ENCODE measurements at places on chromosomes 16 and 17.

GRCh38 chr16:11181899-11182279, 74.1 kb downstream of the SOCS1 start:
- H3K27me3 ChIP-seq: no peaks in the 10 kb centered on the region
- no peak overlapping the region for H3K27ac ChIP-seq
- DNase-seq: no peak
- H3K4me1 ChIP-seq: no peaks in the 10 kb centered on the region
- no peak overlapping the region for H3K4me3 ChIP-seq

DNA sequence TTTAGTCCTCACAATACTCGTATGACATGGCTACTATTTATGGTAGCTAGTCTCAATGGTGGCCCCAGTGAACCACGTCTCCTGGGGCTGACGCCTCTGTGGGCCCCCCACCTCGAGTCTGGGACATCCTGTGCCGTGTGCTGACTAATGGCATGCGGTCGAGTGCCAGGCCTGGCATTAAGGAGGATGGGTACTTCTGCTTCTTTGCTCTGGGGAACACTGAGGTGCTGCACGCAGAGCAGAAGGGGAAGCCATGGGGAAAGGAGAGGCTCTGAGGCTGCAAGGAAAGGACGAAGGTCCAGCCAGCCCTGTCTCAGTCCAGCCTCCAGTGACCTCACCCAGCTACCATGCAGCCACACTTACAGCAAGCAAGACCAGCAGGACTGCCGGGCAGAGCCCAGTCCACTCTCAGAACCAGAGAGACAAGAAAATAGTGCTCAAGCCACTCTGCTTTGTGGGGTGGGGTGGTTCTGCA, 5.7 kb upstream of the MPRIP start:
- no peaks in the 10 kb centered on the region for H3K27me3 ChIP-seq
- peaks cover 5% of the 10 kb centered on the region for H3K4me1 ChIP-seq
- no peaks in the 10 kb centered on the region for H3K36me3 ChIP-seq
- no peak for DNase-seq
- H3K27ac ChIP-seq: no peak overlapping the region

- no peak overlapping the region for H3K27ac ChIP-seq
Measured at GRCh38 chr17:2883544-2884213, 87.4 kb downstream of the RAP1GAP2 start.

DNA sequence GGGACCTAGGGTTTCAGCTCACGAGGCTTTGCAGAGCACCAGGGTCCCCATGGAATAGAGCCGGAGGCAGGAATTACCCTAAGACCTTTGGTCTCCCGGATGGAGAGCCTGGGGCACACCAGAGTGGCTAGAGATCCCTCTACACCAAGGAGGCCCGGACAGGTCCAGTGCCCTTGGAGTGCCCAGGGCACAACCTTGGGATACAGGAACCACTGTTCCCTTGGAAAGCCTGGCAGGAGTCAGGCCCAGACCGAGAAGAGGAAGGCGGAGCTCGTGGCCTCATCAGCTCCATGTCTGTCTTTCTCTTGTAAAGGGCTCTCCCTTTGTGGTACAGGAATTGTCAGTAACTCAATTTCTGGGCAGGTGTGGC, 3.8 kb upstream of the DBNDD1 start:
- peaks cover 22% of the 10 kb centered on the region for H3K4me1 ChIP-seq
- peak overlapping the region; percentile 47 for H3K27ac ChIP-seq
- H3K36me3 ChIP-seq: no peaks in the 10 kb centered on the region
- peaks cover 3% of the 10 kb centered on the region for H3K27me3 ChIP-seq
- H3K4me3 ChIP-seq: peak overlapping the region; percentile 60

- H3K27ac ChIP-seq: no peak overlapping the region
- H3K4me1 ChIP-seq: no peaks in the 10 kb centered on the region
- H3K4me3 ChIP-seq: no peak overlapping the region
- DNase-seq: no peak
- H3K36me3 ChIP-seq: no peaks in the 10 kb centered on the region
Measured at GRCh38 chr16:81756615-81757356, 22.3 kb upstream of the PLCG2 start.

- H3K4me1 ChIP-seq: peaks cover 9% of the 10 kb centered on the region
- H3K27me3 ChIP-seq: no peaks in the 10 kb centered on the region
- no peak overlapping the region for H3K27ac ChIP-seq
- no peak overlapping the region for H3K4me3 ChIP-seq
Measured at GRCh38 chr17:28065706-28066105, 23.2 kb downstream of the NLK start.
